Amniotic stem cell (primary cell): ENCODE measurements at places on chromosomes 6 and 20.

DNA sequence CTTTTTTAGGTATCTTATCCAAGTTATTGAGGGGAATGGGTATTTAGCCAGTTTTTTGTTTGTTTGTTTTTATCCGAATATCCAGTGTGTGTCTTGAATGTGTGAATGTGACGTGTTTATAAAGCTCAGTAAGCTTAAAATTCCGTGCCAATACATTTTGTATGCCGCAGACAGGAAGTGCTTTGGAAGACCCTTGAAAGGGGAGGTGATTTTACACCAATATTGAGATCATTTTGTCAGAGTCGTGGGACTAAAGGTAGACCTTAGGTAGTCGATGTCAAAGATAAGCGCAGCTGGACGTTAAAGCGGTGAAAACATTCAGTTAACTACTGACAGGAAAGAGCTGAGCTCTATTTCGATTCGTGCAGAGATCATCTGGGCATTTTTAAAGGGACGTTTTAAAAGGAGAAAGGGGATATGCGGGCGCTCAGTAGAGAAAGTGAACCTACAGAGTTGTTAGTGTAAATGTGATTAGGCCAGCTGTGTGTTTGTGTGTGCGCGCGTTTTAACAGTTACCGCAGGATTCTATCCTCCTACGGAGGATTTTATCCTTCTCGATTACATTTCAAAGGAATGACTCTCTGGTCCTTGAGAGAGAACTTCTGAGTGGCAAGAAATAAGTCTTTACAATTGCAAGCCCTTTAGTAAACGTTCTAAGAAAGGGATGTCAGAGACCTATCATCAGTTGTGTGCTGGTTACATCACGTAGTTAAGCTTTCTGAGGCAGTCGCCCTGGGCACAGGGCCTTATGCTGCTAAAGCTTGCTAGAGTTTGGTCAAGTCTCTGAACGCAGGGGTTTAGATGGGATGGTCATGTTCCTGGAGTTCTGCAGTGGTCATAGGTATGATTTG is 625 bp upstream of the ECHDC1 start:
- no peak for DNase-seq

DNA sequence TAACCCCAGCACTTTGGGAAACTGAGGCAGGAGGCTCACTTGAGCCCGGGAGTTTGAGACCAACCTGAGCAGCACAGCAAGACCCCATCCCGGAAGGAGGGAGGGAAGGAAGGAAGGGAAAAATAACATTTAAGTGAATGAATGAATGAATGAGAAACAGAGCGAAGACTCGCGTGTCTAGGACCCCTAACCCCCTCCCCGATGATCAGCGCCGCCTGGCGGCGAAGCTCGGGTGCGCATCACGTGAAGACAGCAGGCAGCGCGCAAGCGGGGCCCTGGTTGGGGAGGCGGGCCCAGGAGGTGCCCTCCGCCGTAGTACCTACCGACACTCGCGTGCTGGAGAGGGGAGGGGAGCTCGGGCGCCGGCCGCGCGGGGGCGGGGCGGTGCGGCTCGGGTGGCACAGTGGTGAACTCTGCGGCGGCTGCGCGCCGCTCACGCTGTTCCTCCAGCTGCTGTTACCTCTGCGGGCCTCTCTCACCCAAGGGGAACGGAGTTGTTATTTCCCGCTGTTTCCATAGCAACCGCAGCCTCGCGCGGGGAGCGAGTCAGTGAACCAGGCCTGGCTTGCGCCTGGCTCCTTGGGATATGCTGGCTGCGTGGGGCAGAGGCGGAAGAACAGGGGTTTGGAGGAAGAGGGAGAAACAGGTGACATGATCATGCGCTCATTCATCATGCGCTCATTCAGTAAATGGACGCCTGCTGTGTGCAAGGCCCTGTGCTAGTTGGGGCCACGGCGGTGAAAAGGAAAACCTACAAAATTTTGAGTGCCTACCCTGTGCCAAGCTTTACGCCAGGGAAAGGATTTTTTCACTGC is 2.0 kb upstream of the DCDC2 start:
- peak; percentile 55 for DNase-seq

DNA sequence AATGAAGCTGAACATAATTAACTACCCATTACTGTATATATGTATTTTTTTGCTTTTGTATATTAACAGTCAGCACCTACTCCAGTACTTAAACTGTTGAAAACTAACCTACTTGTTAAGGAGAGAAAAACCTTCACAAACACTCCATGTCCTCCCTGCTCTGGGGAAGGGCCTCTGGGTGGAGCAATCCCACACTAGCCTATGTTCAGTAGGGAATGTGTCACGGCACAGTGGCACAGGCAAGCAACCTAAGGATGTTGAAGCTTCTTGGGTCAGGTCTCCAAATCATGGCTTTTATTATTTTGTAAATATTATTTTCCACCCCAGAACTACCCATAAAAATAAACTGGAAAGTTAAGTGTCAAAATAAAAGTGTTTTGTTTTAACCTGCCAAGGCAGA is 5.3 kb downstream of the MAN1A1 start:
- no peak for DNase-seq

GRCh38 chr6:6695625-6696276 is 107.2 kb downstream of the LY86 start:
- DNase-seq: no peak

GRCh38 chr20:47498606-47499005 is 3.1 kb upstream of the NCOA3 start:
- no peak for DNase-seq
